Adipose tissue (tissue), 3 donors: ENCODE measurements at places on chromosomes 5 and 9. TPM values are rescaled to one million over a fixed set of nuclear protein-coding genes. Genes with fewer than 3 reads are reported as not detected.

The CD14 gene
- polyA plus RNA-seq: 162 TPM

The SEMA5A gene
- polyA plus RNA-seq: 1.2 TPM

The MEIKIN gene
- polyA plus RNA-seq: not detected

The FGF10 gene
- polyA plus RNA-seq: 63.3 TPM

The IL7R gene
- 4.3 TPM for polyA plus RNA-seq

The PIP5K1B gene
- polyA plus RNA-seq: 2.0 TPM

The SHOC1 gene
- polyA plus RNA-seq: 0.01 TPM

The IL5 gene
- not detected for polyA plus RNA-seq

The LCP2 gene
- polyA plus RNA-seq: 12.9 TPM

The CLPTM1L gene
- polyA plus RNA-seq: 87.6 TPM
